ENCODE measurements at places on chromosomes 6 and 20.
A peak's percentile ranks its signal among the peaks of the same experiment; 100 is the strongest.

GRCh38 chr20:51204794-51205193 is 181.9 kb upstream of the KCNG1 start:
- no peak for DNase-seq

GRCh38 chr20:31821427-31821826 is 2.3 kb downstream of the MYLK2 start:
- DNase-seq = no peak

GRCh38 chr20:15857173-15857784 is 716.0 kb downstream of the KIF16B start:
- DNase-seq = no peak

DNA sequence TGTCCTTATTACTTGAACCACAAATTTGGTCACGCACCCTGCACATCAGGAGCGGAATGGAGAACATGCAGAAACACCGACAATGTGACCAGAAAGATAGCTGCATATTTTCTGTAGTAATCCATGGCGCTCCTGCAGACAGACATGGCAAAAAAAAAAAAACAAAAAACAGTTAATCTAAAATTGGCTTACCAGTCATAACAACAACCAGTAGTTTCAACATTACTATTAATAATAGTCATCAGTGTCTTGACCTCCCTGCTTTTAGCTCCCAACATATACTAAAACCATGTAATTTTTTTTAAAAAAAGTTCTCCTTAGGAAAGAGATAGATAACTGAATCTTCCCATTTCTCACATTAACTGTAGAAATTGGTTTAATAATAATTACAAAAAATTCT is 6.8 kb downstream of the CGA start:
- DNase-seq = no peak

GRCh38 chr20:46739431-46740213 is 30.2 kb downstream of the SLC2A10 start:
- no peak for DNase-seq

DNA sequence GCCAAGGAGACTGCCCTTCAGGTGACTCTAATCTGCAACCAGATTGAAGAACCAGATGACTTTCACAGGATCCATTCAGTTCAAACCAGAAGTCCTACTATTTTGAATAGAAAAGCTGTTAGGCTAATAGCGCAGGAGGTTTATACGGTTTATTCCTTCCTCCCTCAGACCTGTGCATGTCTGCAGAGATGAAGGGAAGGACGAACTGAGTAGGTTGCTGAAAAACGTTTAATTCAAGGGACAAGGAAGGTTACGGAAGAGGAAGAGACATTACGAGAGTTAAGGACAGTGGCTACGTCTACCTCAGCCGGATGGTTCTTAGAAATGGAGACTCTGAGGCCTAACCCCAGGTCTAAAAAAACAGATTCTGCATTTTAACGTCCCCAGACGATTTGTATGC is 978 bp downstream of the AURKA start:
- DNase-seq = no peak

- no peak for DNase-seq
Observed at GRCh38 chr6:49370518-49370917, 92.5 kb downstream of the MMUT start.

DNA sequence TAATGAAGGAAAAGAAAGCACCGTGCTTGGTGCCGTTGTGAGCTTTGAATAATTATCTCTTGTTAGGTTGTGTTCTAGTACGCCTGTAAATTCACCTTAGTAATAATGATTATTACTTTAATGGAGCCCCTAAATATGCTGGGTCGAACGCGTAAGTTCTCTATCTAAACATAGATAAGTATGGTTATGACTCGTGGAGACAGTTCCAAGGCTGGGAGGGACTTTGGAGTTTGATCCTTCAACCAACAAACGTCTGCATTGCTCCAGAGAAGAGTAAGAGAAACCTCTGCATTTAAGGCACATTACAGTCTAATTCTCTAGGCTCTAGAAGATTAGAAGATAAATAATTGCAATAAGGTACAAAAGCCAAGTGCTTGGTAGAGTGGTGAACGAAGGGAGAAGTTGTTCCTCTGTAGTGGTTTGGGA is 514 bp downstream of the ACOT13 start:
- DNase-seq = no peak

GRCh38 chr20:38776363-38776762 is 28.1 kb downstream of the ACTR5 start:
- DNase-seq = no peak

GRCh38 chr20:34673412-34673811 is 3.5 kb downstream of the PIGU start:
- no peak for DNase-seq

- peak; percentile 45 for DNase-seq
Observed at GRCh38 chr6:43013843-43014433, at the start of the genes KLHDC3 and MEA1. KLHDC3 (plus strand) TSS chr6:43014249; CDS start chr6:43017193, 2,944 bp downstream. MEA1 (minus strand) TSS chr6:43013946; CDS start chr6:43013813, 133 bp downstream.

GRCh38 chr20:21632735-21633053 is 72.8 kb upstream of the PAX1 start:
- no peak for DNase-seq

DNA sequence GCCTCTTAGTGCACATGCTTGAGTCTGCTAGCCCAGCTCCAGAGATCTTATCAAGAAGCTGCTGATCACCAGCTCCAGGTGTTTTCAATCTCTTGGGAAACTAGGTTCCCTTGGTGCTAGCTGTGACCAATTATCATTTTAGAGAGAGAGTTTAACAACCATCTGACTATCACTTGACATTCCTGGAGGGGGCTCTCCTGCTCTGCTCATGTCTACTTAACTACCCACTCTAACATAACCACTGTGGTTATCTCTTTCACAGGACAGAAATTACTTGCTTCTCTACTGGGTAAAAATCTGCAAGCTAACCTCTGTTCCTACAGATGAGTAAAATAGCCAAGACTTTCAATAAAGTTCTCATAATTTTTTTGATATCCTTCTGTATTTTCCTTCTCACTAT is 823.4 kb upstream of the GJE1 start:
- no peak for DNase-seq

DNA sequence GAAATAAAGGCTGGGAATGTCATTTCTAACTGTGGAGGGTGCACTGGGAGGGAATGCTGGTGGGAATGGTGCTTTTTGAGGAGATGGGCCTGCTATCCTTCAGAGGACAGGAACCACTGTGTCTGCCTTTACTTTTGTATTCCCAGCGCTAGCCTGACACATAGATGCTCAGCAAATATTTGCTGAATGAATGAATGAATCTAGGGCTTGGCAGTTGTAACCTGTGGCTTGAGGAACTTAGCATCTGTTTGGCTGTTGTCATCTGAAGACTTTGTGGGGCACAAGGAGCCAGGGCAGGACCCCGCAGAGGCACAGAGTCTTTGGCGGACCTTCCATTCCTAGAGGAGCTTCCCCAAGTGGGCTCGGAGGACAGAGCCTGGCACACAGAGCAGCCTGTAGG is 6.1 kb downstream of the TOX2 start:
- no peak for DNase-seq

- no peak for DNase-seq
Observed at GRCh38 chr20:33915726-33916331, 77.9 kb upstream of the RALY start.

GRCh38 chr6:31070711-31071197 is 41.6 kb downstream of the C6orf15 start:
- no peak for DNase-seq

- DNase-seq = no peak
Observed at GRCh38 chr20:8089668-8090067, 42.4 kb upstream of the PLCB1 start.

DNA sequence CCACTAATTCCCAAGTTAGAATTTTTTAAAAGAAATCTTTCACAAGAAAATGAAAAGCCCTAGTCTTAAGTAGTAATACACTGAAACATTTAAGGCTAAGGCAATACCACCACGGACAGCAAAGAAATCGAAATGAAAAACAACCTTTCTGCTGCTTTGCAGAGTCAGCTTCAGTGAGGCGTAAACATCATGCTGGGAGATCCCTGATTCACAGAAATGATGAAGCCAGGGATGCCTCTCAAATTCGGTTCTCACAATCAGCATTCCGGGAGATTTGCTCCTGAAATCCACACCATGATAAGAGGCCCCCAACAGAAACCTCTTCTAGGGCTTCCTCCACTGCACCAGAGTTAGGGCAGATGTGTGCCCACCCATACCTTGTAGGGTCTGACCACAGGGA is 18.6 kb downstream of the RRBP1 start:
- no peak for DNase-seq

- no peak for DNase-seq
Observed at GRCh38 chr6:44415873-44416502, 28.5 kb downstream of the CDC5L start.

- DNase-seq = no peak
Observed at GRCh38 chr6:148947621-148948444, 201.0 kb downstream of the UST start.

DNA sequence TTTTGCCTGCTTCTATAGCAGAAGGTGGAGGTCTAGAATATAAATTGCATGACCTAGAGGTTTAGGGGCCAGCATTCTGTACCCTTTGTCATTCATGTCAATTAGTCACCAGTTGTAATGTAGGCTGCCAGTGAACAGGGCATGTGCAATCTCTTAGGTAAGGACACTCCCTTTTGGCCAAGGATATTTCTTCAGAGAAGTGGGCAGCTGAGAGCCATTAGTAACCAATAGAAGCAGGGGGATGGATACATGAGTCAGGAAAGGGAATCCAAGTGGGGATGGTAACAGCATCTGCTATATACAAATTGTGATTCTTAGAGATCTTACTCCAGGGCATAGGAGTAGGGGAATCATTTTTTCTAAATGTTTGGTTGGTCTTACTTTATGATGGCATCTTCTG is 494.2 kb upstream of the JAG1 start:
- DNase-seq = no peak

- DNase-seq = no peak
Observed at GRCh38 chr20:17873410-17874270, 95.0 kb downstream of the SNX5 start.

DNA sequence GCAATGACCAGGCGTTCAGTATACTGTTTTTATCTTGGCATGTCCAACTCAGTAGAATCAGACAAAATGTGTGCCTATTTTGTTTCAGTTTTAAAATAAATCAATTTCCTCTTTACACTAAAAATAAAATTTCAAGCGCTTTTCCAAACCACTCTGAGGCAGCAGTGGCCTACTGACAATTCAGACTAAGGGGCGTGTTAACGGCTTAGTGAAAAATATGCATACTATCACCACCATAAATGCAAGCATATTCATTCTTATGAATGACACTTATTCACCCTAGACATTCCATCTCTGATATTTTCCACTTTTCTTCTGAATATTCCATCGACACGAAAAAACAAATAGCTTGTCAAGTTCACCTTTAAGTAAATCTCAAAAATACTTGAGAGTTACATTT is 7.5 kb downstream of the TBX18 start:
- no peak for DNase-seq

GRCh38 chr6:144219056-144219685 is 66.0 kb upstream of the UTRN start:
- no peak for DNase-seq

GRCh38 chr6:118696271-118696670 is 44.9 kb upstream of the CEP85L start:
- DNase-seq = no peak

DNA sequence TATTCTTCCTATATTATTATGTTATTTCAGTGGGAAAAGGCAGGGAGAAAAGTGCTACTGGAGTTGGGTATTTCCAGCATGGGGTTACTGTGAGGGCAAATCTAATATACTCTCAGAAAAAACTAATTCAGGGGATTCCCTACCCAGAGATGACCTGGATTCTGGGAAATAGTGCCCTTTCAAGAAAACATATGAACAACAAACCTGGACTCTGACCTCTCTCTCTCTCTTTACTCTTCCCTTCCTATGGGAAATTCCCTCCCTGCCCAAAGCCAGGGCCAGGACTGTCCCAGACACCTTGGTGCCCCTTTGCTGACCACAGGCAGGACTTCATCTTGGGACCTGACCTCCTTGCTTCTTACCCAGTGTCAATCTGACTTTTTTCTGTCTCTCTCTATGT is 1.6 kb upstream of the UBD start:
- DNase-seq = no peak

- no peak for DNase-seq
Observed at GRCh38 chr6:65787787-65788186, 80.8 kb upstream of the EYS start.

GRCh38 chr6:166365806-166366205 is 16.9 kb downstream of the MPC1 start:
- no peak for DNase-seq

- DNase-seq = no peak
Observed at GRCh38 chr6:112362027-112362795, 15.1 kb downstream of the RFPL4B start.

DNA sequence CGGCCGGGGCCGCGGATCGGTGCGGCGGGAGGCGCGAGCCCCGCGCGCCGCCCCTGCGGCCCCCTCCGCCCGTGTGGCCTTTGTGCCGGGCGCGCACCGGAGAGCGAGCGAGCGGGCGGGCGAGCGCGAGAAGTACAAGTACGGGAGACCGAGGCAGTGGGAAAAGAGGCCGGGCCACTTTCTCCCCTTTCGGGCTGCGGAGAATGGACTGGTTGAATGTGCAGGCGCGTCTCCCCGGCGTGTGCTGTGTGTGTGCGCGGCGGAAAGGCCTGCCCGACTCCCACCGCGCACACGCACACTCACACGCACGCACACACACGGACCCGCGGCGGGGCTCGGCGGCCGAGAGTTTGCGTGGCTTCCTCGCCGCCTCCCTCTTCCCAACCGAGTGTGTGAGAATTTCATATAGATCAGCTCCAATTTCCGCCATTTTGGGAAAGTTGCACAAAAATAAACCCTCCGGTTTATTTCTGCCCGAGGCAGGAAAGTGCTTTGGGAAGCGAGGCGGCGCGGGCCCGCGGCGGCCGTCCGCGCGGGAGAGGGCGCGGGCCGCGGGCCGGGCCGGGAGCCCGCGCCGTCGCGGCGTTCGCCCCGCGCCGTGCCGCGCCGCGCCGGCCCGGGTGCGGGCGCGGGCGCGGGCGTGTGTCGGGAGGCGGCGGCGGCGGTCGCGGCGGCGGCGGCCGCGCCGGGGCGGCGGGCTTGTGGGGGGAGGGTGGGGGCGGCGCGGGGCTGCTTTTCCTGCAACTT is 1.1 kb downstream of the L3MBTL3 start:
- no peak for DNase-seq

DNA sequence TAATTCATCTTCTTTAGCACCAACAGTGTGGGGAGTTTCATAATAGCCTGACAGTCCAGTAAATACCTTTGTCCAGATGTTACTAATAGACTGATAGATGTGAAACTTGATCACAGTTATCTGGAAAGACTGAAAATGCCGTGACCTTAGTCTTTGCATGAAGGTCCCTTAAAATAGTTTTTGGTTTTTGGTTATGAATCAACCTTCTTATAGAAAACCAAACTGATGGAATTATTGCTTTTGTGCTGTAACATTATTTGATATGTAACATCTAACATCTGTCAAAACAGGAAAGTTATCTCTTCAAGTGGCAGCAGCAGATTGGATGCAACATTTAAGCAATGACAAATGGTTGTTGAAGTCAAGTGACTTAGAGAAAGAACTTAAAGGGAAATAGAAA is 190.4 kb downstream of the DOK5 start:
- DNase-seq = no peak

- no peak for DNase-seq
Observed at GRCh38 chr6:113862112-113862511, 5.0 kb downstream of the MARCKS start.

DNA sequence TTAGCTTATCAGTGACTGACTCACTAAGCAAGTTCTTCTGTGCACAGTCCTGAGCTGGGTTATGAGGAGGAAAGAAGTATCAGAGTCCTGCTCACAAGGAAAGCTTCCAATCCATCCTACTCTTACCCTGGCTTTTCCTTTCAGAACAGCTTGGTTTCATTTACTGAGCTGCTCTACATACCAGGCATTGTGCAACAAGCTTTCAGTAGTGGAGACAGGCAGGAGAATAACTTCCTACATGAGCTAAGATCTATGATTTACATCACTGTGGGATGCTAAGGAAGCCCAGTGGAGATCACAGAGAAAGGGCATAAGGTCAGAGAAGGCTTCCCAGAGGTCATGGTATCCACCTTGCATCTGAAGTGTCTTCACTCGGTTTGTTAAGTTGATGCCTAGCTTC is 144.5 kb downstream of the MAP3K7 start:
- DNase-seq = no peak
